ENCODE measurements at places on chromosomes 6 and 20.

GRCh38 chr6:21142741-21143140, 450.8 kb upstream of the SOX4 start:
- DNase-seq = no peak

GRCh38 chr20:6469695-6470094, 297.8 kb upstream of the BMP2 start:
- DNase-seq = no peak

DNA sequence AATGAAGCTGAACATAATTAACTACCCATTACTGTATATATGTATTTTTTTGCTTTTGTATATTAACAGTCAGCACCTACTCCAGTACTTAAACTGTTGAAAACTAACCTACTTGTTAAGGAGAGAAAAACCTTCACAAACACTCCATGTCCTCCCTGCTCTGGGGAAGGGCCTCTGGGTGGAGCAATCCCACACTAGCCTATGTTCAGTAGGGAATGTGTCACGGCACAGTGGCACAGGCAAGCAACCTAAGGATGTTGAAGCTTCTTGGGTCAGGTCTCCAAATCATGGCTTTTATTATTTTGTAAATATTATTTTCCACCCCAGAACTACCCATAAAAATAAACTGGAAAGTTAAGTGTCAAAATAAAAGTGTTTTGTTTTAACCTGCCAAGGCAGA, 5.3 kb downstream of the MAN1A1 start:
- DNase-seq = no peak

DNA sequence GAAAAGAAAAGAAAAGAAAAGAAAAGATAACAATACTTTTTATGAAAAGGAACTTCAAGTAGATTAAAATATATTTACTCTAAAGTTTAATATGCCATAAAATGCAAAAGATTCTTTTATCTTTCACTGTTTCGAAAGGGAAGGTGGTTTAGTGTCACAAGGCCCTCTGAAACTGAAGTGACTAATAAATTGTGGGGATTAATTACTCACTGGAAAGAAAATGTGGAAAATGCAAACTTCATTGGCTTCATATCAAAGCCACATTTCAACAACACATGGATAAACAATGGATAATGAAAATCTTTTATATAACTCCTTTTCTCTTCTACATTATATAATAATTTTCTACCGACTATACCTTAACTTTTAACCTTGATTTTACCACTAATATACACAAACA, 320.5 kb upstream of the RSPO3 start:
- no peak for DNase-seq

DNA sequence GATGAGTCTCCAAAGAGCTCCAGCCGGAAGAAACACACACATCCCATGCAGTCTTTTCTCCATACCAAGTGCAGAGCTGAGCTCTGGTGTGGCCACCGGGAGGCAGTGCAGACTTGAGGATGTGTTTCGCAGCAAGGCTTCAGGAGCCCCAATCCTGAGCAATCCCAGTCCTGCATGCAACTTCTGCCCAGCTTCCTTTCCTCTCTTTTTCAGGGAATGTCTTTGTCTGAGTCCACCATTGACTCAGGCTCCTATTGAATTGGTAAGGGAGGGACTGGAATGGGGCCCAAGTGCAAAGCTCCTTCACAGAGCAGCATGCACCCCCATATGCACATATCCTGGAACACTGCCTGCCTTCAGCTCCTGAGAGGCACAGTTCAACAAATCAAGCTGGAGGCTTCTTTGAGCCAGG, 50.5 kb upstream of the ASIP start:
- no peak for DNase-seq

GRCh38 chr20:59560588-59561227, 43.6 kb upstream of the PHACTR3 start:
- no peak for DNase-seq

DNA sequence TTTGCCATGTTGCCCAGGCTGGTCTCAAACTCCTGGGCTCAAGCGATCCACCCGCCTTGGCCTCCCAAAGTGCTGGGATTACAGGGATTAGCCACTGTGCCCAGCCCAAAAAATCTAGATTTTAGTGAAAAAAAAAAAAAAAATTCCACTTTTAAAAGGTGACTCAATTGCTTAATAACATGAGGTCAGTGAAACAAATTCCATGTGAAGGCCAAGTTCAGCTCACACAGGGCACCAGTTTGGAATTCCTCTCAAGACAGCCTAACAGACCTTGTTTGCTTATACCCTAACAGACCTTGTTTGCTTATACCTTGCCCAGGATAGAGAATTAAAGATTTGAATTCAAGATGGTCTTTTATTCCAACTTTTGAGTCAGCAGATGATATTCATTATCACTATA, 5.1 kb downstream of the RRBP1 start:
- DNase-seq = no peak
